ENCODE measurements at places on chromosomes 6 and 20. TPM values are rescaled to one million over a fixed set of nuclear protein-coding genes. Genes with fewer than 3 reads are reported as not detected.

Gene DSN1
- 37.2 TPM for total RNA-seq

Gene POU5F1
- not detected for total RNA-seq

Gene C6orf163
- total RNA-seq = 0.34 TPM

Gene DTNBP1
- total RNA-seq = 2.2 TPM

Gene IL17A
- total RNA-seq = not detected

Gene THBD
- 1.5 TPM for total RNA-seq

Gene TGM2
- 38.3 TPM for total RNA-seq

Gene SYTL3
- 0.84 TPM for total RNA-seq

Gene PKHD1
- total RNA-seq = not detected
